ENCODE measurements at places on chromosomes 6 and 20.

- no peak for DNase-seq
Observed at GRCh38 chr6:68728159-68728979, 93.3 kb downstream of the ADGRB3 start.

DNA sequence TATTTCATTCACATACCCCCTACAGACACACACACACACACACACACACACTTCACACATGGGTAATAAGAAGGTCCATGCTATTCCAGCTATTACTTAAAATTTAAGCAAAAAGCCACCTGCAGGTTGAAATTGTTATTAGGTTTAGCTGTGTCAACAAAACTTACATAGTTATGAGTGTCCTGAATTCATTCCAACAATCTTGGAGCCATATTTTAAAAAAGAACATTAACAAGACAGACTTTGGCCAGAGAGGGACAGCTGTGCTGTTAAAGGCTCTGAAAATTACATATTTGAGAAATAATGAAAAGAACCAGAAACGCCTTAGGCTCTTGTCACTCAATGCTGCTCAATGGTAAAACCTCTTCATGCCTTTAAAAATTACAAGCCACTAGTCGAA lies 455.3 kb downstream of the EPM2A start:
- DNase-seq, result no peak

DNA sequence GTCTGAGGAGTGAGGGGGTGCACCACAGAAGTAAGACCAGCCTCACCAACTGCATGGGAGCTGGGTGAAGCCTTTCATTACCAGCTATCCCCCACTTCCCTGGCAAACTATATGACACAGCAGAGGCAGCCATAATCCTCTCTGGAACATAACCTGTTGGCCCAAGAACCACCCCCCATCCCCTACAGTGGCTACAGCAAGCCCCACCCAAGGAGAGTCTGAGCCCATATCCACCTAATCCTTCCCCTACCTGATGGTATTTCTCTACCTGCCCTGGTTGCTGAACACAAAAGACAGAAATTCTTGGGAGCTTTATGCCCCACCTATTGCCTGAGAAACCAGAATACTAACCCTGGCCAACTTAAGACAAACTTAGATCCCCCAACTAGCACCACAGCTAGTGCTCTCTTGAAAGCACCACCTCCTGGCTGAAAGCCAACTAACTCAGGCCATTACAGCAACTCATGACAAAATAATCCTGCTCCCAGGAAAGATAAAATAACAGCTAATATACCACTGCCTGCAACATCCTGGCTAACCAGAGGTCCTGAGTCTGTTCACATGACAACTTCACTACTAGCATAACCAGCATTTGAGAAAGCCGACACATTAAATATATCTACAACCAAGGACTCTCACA lies 11.2 kb downstream of the RNGTT start:
- DNase-seq, result no peak

DNA sequence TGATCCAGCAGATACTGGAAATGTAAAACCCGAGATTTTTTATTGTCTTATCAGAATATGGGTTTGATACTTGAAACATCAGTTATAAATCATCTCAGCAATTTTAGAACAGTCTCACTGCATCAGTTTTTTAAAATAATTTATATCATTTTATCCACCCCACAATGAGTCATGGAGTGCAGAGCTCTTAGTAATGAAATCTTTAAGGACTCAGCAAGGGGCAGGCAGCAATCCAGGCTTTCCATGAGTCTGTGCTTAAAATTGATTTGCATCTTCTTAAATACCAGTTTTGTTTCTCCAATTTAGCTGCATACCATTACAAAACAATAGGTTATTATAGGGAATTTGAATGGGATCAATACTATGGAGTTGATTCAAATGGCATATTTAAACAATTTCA lies 832.3 kb downstream of the C6orf118 start:
- DNase-seq, result no peak

DNA sequence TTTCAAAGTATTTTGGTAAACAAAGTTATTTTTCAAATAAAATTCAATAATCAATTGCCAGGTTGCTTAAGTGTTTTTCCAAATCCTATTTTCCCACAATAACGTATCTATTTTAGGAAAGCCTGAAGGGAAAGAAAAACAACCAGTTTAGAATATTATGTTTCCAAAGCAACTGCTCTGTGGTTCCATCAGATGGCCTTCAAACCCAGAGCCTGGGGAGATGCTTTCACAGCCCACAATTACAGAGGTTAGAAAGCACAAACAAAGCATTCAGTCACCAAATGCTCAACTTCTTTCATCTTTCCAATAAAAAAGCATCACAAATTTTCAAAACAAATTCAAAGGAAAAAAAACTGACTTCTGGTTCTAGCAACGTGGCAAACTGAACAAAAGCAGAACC lies 66.0 kb downstream of the ELOVL5 start:
- no peak for DNase-seq

DNA sequence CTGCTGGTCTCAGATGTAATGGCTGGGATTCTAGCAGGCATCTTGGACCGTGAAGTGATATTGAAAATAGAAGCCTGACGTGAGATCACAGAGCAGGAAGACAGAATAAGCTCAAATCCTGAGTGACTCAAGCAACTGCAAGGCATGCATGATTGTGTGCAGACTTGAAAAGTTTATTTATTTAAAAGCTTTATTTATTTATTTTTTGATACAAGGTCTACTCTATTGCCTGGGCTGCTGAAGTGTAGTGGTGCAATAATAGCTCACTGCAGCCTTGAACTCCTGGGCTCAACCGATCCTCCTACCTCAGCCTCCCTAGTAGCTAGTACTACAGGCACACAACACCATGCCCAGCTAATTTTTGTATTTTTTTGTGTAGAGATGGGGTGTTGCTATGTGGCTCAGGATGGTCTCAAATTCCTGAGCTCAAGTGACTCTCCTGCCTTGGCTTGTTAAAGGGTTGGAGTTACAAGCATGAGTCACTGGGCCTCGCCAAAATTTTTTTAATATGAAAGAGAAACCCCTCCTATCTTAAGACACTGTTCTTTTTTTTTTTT lies 40.1 kb upstream of the RNF144B start:
- DNase-seq, result no peak

- no peak for DNase-seq
Observed at GRCh38 chr6:132021552-132022375, 70.6 kb upstream of the CCN2 start.

DNA sequence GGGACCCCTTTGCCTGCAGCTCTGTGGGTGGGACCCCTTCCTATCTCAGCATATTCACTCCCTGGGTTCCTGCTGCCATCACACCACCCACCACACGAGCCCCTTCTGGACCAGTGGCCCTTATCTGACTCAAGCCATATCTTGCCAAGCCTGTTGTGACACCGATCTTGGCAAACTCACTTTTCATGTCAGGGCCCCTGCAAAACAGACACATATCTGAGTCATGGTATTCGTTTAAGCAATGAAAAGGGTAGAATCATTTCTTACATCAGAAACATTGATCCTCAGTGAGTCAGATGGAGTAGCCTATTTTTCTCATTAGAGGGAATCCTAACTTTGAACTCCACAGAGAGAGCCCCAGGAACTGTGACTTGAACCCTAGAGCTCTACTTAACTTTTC lies 10.6 kb downstream of the RAET1E start:
- no peak for DNase-seq

- no peak for DNase-seq
Observed at GRCh38 chr6:148518511-148519156, 176.0 kb downstream of the SASH1 start.

DNA sequence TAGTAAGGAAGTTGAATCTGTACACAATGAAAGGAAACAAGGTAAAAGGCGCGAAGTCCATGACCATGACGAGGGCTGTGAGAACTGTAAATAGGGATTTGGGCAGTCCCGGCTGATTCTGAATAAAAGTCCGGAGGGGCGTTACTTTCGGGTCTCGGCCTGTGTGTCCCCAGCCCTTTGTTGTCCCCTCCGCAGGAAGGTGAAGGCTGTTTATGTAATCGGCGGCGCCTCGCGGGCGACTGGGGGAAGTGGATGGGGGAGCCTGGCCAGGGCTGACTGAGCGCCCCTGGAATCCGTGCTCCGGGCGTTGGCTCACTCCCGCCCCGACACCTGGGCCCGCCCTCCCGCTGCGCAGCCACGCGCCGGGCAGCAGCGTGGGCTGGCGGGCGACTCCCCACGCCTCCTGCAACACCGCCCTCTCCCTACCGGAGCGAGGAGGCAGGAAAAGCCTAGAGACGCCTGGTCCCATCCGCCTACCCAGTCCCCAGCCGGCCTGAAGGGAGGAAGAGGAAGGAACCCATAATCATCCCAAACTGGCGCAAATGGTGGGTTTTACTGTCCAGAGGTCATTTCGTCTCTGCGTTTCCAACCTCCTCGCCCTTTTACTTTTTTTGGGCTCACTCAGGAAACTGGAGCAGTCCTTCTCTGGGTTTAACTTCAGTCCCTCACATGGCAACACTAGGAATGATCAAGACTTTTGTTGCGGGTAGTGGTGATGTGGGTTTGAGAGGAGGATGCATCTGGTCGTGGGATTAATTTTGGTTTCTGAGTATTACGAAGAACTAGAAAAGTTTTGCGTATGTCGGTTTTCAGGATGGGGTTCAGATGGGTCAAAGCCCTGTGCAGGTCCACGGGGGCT lies 12.1 kb downstream of the TRIM31 start:
- DNase-seq, result no peak

- no peak for DNase-seq
Observed at GRCh38 chr20:40390654-40391053, 298.4 kb downstream of the MAFB start.

DNA sequence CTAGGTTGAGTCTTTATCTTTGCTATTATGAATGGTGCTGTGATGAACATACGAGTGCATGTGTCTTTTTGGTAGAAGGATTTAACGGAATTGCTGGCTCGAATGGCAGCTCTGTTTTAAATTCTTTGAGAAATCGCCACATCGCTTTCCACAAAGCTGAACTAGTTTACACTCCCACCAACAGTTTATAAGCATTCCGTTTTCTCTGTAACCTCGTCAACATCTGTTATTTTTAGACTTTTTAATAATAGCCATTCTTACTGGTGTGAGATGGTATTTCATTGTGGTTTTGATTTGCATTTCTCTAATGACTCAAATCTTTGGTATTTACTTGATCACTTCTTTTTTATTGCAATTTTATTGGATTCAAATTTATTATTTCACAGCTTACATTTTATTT lies 117.4 kb upstream of the HDGFL1 start:
- no peak for DNase-seq

- DNase-seq, result no peak
Observed at GRCh38 chr6:74439123-74439811, 743.3 kb downstream of the CD109 start.

All from activated CD4-positive, alpha-beta T cell treated with anti-CD3 and anti-CD28 coated beads for 1 hour (primary cell).